Kidney epithelial cell (primary cell): ENCODE measurements at places on chromosomes 1 and 21. TPM values are rescaled to one million over a fixed set of nuclear protein-coding genes. Genes with fewer than 3 reads are reported as not detected.

DNA sequence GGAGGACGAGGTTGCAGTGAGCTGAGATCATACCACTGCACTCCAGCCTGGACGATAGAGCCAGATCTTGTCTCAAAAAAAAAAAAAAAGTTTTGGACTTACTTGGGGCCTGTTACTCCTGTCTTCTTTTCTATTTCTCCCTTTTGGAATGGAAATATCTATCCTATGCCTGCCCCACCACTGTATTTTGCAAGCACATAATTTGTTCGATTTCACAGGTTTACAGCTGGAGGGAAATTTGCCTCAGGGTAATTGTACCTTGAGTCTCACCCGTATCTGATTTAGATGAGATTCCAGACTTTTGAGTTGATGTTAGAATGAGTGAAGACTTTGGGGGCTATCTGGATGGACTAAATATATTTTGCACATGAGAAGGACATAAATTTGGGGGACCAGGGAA lies 8.5 kb downstream of the TEX46 start:
- no peak for DNase-seq

Gene FAM3B
- 4.5 and 6.1 TPM in 2 replicates for total RNA-seq

DNA sequence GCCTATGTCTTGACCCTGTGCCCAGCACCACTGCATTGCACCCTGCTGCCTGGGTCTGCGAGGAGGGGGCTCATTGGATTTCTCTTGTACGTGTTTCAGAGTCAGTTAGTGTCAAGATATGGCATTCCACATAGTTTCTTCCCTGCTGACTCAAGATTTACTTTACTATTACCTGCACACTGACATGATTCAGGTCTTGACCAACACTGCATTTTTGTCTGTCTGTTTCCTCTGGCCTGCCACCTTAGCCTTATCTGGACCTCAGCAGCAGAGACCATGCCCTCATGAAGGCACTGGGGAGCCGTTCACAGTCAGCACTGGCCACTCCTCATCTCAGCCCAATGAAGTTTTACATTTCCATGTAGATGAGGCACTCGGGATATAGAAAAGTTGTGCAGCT lies 155.4 kb downstream of the DHRS3 start:
- DNase-seq, result no peak

GRCh38 chr21:31895077-31895835 lies 22.4 kb downstream of the HUNK start:
- no peak for DNase-seq

- no peak for DNase-seq
Observed at GRCh38 chr1:43269627-43270375, at the start of gene TMEM125. TMEM125 (plus strand) TSS chr1:43269983; CDS start chr1:43272723, 2,740 bp downstream.

Gene AADACL4
- not detected in 2 replicates for total RNA-seq

DNA sequence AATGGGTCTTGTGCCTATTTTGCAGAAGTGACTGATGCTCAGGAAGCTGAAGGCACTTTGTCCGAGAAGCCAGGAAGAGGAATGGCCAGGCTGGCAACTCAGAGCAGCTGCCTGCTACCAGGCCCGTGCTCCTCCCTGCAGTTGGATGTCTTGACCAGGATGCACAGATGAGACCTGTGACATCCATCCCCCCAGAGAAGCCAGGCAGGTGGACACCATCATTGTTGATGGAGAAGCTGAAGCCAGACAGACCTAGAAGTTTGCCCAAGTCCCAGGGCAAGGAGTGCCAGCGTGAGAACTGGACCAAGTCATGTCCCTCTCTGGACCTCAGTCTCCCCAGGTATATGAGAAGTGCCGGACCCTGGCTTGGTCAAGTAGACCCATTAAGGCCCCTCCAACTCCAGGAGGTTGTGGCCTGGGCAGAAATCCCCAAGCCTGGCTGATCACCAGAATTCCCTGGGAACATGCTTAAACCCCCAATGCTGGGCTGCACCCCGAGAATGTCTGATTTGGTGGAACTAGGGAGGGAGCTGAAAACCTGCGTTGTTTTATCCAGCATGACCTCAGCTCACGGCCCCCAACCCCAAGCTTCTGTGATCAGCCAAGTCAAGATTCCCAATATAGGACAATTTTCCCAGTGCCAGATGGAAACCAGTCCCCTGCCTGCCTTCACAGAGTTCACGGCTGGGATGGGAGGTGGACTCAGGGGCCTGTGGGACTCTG lies 82.4 kb downstream of the CAMK2N1 start:
- no peak for DNase-seq

DNA sequence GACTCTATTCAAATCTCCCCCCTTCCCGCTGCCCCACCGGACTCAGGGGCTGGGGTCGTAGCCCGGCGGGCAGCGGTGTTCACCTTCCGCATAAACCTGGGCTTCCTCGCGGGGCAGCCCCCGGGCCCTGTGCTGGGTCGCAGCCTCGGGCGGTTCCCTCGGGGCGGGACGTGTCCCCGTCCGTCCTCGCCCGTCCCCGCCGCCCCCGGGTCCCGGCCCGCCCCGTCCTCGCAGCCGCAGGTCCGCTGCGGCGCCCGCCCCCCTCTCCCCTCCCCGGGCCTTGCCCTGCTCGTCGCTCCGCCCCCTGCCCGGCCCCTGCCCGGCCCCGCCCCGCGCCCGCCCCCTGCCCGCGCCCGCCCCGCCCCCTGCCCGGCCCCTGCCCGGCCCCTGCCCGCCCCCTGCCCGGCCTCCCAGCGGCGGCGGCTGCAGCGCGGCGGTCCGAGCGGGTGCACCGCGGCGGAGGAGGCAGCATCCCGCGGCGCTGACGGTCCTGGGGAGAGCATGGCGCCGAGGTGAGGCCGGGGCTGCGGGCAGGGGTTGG lies at the start of gene COL18A1:
Gene COL18A1 (plus strand): TSS at position 436 of the 541 bp plus-strand sequence. CDS start 66 bp downstream, at position 502.
- DNase-seq, result no peak

GRCh38 chr1:185151215-185151614 lies 5.5 kb downstream of the TRMT1L start:
- DNase-seq, result no peak

GRCh38 chr1:25485536-25486411 lies 55.1 kb downstream of the MACO1 start:
- DNase-seq, result no peak

GRCh38 chr1:109896681-109897080 lies 14.0 kb upstream of the CSF1 start:
- no peak for DNase-seq

- DNase-seq, result no peak
Observed at GRCh38 chr1:239647964-239648632, 261.7 kb downstream of the CHRM3 start.

Gene DMRTA2
- total RNA-seq, result not detected in 2 replicates

DNA sequence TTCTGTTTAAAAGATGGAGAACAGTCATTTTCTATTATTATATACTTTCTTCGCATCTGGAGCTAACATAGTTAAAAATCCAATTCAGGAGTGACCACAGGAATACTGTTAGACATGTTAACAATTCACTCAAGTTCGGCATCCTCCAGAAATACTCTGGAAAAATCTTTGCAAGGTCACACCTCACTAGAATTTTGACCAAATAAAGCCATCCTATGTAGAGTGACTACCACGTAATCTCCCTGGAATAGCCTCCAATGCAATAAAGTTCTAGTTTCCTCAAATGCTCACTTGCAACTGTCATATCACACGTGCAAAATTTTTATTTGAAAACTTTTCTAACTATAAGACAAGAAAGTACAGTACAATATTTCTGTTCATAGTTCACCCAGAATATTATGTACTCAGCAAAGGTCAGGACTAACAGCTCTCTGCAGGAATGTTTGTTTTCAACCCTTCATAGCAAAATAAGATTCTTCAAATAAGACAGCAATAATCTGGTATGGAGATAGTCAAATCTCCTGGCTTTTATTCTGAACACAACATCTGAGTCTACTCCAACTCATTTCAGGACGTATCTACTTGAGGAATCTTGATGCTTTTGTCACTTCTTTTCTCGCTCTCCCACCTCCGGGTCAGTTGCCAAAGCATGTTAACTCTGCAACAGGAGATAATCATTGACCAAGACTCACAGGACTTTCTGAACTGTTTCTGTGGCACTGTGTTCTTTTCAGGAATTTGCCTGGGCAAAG lies 82.6 kb downstream of the GDAP2 start:
- no peak for DNase-seq

GRCh38 chr21:45163413-45164123 lies 89.2 kb downstream of the ADARB1 start:
- no peak for DNase-seq

- no peak for DNase-seq
Observed at GRCh38 chr1:73803380-73803779, 394.6 kb downstream of the LRRIQ3 start.

- no peak for DNase-seq
Observed at GRCh38 chr1:28779751-28780408, 32.1 kb upstream of the OPRD1 start.

Gene CFHR3
- total RNA-seq, result not detected in 2 replicates

Gene SLC26A9
- total RNA-seq, result not detected in 2 replicates

DNA sequence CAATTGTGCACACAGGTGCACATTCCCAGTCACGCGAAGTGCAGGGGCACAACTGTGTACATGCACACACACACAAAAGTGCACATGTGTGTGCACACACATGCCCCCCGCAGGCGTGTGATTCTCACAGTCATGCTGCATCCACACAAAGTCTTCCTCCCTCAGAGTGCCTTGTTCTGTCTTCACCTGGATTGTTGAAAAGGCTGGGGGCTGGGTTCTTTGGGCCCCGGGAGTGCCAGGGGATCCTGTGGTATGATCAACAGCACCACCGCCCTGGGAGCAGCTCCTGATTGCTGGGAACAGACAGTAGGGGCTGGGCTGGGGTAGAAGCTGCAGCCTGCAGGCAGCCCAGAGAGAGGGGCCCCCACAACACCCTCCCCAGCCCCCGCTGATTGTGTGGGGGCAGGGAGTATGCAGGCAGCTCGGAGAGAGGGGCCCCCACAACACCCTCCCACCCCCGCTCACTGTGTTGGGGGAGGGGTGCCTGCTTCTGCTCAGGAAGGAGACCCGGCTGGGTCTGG lies 3.4 kb downstream of the COL18A1 start:
- DNase-seq, result no peak

- no peak for DNase-seq
Observed at GRCh38 chr1:201142849-201143725, 11.2 kb downstream of the TMEM9 start.

GRCh38 chr1:10160907-10161490 lies 49.4 kb upstream of the KIF1B start:
- no peak for DNase-seq

Gene OLFML2B
- total RNA-seq, result 3.1 and 5.5 TPM in 2 replicates

- no peak for DNase-seq
Observed at GRCh38 chr1:15409388-15410222, at the start of gene EFHD2. EFHD2 (plus strand) TSS chr1:15409888; CDS start chr1:15409972, 84 bp downstream.
